Mammary epithelial cell (primary cell): ENCODE measurements at places on chromosomes 12 and 14.

GRCh38 chr12:95882080-95882479 lies 23.3 kb downstream of the SNRPF start:
- peak; percentile 4 for DNase-seq

DNA sequence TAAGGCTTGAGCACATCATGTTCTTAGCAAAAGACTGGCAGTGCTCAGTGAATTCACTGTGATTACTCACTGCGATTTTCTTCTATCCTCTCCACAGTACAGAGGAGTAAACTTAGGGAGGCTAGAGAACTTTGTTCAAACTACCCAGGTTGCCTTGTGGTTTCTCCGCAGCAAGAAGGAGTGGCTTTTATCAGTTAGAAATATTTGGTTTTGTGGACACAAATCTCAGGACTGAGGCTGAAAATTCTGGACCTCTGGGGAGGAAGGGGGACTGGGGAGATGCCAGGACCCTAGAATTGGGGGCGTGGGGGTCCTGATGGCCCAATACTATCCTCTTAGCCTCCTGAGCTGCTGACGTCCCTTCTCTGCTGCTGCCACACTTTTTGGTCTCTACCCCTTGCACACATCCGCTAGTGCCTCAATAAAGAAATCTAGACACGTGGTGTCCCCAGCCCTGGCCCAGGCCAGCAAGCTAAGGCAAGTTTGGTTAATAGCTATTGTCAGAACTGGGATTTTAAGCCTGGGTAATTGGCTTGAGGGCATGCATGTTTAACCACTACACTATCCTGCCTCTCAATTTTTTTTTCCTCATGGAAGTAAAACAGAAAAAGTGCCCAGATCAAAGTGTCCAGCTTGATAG lies 842 bp downstream of the OAS2 start:
- peak; percentile 40 for DNase-seq

DNA sequence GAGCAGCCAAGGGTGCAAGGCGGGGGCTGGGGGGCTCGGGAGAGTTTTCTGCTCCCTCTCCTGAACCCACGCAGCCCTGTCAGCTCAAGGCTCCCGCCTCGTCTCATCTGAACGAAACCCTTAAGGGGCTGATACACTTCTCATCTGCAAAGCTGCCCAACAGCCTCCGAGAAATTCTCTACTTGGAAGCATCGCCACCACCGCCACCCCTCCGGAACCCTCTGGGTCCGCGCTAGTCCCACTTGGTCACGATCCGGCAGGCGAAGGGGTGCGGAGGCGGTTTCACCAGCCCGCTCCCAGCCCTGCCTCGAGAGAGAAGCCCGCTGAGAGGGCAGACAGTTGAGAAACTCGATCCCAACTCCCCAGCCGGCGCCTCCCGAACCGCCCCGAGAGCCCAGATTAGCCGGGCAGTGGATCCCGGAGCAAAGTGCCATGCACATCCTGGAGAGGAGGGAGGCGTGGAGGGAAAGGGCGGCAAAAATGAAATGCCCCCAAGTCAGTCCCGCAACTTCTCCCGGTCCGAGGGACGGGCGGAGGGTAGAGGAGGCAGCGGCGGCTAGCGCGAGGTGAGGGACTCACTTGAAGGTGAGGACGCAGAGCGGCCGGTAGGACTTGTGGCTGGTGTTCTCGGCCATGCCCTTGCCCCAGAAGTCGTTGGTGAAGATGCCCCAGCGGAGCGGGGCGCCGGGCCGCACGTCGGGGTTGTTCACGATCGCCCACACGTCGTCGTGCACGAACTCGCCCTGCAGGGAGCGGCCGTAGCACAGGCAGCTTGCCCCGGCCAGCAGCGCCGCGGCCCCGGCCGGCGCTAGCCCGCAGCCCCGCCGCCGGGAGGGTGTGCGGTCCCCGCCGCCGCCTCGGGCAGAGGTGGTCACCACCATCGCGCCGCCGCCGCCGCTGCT lies 620 bp downstream of the TMTC1 start:
- peak; percentile 53 for DNase-seq

- peak; percentile 40 for DNase-seq
These were observed 98.1 kb downstream of the DDHD1 start for GRCh38 chr14:53055003-53055402.

DNA sequence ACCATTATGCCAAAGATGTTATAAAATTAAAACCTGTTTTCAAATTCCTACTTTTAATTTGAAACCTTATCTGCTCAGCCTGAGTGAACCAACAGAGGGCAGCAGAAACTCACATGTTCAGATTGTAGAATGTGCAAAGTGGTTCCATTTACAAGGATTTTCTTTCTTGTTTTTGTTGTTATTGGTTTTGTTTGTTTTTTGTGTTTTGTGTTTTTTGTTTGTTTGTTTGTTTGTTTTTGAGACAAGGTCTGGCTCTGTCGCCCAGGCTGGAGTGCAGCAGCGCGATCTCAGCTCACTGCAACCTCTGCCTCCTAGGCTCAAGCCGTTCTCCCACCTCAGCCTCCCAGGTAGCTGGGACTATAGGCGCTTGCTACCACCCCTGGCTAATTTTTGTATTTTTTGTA lies 22.8 kb upstream of the GARIN2 start:
- DNase-seq, result peak; percentile 21

DNA sequence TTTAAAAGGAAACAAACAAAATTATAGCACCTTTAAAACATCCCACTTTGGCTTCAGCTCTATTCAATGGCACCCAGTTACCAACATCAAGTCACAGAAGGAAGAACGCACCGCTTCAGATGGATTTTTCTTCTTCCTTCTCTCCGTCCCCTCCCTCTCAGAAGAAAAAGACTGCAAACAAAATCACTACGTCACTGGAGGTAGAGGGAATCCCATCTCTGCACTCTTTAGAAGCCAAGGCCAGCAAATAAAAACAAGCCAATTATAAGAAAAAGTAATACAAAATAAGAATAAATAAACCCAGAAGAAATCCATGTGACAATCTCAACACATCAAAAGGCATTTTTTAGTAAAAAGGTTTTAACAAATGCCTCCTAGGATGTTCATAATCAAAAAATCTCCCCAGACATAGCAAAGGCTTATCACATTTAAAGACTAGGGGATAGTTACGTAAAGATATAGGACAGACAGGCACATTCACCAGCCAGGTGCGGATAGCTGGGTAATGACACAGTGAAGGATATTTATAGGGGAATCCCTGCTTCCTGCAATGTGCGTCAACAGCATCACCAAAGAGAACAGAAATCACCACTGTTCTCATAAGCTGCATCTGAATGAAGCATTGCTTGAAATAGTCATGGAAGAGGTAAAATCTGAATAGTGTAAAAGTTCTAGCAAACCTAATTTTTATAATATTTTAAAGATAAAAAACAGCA lies 89.4 kb downstream of the R3HDM2 start:
- DNase-seq, result peak; percentile 34

DNA sequence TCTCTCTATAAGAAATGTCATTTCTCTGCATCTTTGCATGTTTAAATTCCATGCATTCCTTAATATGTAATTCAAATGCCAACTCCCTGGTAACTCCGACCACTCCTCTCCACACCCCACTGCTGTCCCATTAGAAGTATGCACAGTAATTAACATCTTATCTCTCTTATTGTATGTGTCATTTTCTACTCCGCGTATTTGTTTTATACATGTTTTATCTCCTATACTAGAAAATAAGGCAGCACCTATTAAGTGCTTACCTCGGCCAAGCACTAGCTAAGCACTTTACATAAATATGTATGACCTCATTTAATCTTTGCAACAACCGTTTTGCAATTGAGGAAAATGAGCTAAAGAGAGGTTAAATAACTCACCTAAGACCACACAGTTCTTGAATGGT lies 469.8 kb downstream of the BCAT1 start:
- no peak for DNase-seq

GRCh38 chr14:32507029-32507984 lies 178.2 kb downstream of the AKAP6 start:
- DNase-seq, result peak; percentile 93

- peak; percentile 91 for DNase-seq
These were observed 58.8 kb upstream of the LTA4H start for GRCh38 chr12:96094201-96094600.

DNA sequence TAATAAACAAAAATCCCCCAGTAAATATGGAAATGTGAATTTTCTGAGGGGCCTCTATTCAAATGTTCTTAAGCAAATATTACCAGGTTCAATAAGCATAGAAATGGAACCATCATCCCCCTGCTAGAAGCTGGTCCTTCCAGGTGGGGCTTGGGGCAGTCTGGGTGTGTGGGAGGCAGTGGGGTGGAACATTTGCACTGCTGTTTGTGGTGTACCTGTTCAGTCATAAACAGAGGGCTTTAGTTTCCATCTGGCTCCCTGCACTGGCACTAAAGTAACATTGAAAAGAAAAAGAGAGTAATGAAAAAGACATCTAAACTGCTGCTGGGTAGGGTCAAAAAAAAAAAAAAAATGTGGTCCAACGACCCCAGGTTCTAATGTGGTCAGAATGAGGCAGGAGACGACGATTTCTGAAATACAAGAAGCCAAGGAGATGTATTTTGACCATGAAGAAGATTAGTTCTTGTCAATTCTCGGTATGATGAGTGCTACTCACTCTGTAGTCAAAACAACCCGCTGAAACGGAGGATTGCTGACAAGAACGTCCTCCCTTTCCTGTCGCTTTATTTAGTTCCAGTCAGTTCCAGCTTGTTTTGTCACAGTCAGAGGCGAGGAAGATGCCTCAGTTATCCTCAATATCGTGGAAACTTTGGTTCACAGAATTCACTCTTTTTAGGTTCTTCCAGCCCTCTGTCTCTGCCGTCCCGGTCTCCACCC lies 44.2 kb upstream of the MANSC4 start:
- DNase-seq, result no peak

GRCh38 chr12:6826125-6826733 lies 2.0 kb upstream of the P3H3 start:
- no peak for DNase-seq

GRCh38 chr14:70096866-70097265 lies 91.9 kb downstream of the SLC8A3 start:
- no peak for DNase-seq

DNA sequence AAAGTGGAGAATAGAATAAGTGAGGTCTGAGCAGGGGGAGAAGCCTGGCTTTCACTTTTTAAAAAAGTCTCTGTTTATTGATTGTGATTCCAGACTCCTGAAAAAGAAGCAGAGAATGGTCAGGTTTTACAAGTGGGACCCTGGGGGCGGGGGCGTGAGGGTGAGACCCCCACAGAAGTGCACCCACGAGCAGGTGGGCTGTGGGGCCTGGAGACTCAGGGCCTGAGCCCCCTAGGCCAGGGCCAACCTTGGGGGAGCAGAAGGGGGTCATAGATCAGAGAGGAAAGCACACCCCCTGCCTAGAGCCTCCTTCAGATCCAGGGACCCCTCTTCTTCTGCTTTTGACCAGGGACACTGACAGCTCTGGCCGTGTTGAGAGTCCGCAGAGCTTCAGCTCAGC lies 180.3 kb downstream of the ADGRD1 start:
- no peak for DNase-seq

DNA sequence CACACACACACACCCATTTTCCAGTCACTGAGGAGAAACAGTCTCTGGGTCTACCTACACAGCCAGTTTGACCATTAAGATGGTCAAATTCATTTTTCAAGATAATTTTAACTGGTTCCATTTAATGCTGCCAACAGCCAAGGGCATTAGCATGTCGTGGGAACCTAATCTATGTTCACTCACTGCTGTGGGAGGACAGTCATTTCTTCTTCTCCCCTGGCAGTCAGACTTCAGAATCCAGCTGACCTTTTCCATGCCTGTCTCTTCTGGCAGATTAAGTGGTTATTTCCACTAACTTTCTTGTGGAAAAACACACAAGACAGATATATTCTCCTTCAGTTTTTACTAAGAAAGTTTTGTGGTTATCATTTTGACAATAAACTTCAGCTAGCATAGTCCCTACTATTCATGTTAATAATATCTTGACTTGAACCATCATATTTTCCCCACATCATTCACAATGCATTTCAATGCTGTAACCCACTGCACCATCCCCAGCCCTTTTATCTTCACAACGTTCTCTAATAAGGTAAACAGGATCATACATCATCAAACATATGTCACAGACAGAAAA lies 82.2 kb downstream of the DAD1 start:
- no peak for DNase-seq

- no peak for DNase-seq
These were observed 2.8 kb downstream of the RHNO1 start for GRCh38 chr12:2879853-2880252.

DNA sequence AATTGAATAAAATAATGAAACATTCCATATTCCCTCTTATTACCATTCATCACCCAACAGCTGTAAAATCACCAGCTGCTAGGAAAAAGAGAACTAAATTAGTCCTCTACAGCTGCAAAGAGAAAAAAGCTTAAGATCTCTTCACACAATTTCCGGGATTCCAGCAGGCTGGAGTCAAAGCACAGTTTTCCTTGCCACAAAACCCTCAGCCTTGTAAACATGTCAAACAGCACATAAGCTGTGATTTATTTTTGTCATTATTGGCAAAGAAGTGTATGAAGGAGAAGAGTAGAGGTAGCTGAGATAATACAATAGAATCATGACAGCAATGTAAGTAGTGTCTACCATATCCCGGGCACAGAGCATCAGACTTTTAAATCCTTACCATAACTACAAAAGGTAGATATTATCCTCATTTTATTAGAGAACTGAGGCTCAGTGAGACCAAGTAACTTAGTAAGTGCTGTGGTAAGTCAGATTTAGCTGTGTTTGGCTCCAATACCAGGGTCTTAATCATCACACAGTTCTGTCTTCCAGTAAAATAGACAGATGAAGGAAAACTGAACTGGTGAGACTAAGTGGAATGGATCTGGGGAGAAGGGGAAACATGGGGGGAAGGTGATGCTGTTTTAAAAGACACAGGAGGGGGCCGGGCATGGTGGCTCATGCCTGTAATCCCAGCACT lies 57.3 kb downstream of the NTN4 start:
- DNase-seq, result peak; percentile 57

DNA sequence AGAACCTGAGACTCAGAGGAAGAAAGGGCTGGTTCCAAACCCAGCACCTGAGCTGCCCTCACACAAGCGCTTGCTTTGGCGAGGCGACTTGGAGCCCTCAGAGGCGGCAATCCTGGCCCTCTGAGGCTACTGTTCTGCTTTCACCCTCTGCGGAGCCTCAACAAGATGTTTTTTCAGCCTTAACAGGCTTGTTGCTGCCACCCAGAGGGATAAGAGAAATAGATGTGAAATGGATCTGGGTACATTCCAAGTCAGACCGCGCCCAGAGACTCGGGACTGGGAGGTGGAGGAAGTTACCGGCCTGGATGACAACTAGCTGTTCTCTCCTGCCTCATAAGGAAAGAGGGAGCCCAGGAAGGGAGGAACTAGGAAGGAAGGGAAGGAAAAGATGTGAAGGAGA lies 89.6 kb downstream of the TTC7B start:
- DNase-seq, result peak; percentile 29
